Chondrocyte (in vitro differentiated cells): ENCODE measurements at places on chromosomes 6 and 20. TPM values are rescaled to one million over a fixed set of nuclear protein-coding genes. Genes with fewer than 3 reads are reported as not detected.

The APOM gene
- total RNA-seq: 0.85 to 1.2 TPM in 2 of 3 replicates, not detected in the other

The TAGAP gene
- not detected in 3 replicates for total RNA-seq

- DNase-seq: no peak
These were observed 263.4 kb downstream of the ARHGAP18 start for GRCh38 chr6:129446272-129447197.

DNA sequence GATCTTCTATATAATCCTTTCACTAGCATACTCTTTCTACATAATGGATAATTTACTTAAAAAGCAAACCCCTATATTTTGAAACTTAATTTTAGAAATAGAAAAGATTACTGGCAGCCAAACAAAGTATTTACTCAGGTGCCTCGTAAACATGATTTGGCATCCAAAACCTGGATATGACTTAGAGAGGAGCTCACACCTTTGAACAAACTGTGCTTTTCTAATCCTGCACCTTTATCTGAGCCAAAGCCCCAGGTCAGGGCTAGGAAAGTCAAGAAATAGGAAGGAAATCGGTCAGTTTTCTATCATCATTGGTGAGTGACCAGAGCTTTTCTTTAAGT, 170.9 kb downstream of the PHF3 start:
- no peak for DNase-seq

The FBXO5 gene
- total RNA-seq: 6.8 to 10.8 TPM (median 7.3 TPM) in 3 replicates
